ENCODE measurements at places on chromosomes 3 and 15.

DNA sequence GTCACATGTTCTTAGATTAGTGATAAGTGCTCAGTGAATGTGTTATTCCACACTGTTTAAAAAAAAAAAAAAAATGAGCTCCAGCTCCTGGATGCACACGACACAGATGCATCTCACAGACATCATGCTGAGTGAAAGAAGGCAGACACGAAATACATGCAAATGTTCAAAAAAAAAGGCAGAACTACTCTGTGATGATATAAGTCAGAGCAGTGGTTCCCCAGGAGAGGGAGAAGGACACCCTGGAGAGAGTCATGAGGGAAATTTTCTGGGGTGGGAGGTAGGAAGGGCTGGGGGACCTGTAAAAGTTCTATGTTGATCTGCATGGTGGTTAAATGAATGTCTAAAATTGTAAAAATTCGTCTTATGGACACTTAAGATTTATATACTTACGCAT, 4.3 kb downstream of the CSRNP1 start:
- DNase-seq: no peak

DNA sequence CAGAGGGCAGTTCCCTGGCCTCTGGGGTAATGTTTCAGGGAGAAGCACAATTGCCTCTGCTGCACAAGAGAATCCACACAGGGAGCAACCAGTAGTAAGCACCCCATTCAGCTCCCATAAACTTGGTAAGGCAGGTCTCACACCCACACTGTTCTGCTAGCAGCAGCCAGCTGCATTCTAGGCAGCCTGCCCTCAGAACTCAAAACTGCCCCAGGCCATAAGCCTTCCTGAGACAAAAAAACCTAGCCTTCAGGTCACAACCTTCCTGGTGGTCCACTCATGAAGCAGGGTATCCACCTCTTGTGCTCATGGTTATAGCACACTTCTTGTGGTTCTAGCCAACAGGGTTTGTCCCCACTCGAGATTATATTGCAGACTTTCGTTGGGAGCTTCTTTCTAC, 33.7 kb upstream of the ABI3BP start:
- no peak for DNase-seq

GRCh38 chr15:78625606-78626280, 4.9 kb upstream of the CHRNA3 start:
- no peak for DNase-seq

GRCh38 chr3:184405075-184406030, 25.5 kb downstream of the CHRD start:
- DNase-seq: no peak

DNA sequence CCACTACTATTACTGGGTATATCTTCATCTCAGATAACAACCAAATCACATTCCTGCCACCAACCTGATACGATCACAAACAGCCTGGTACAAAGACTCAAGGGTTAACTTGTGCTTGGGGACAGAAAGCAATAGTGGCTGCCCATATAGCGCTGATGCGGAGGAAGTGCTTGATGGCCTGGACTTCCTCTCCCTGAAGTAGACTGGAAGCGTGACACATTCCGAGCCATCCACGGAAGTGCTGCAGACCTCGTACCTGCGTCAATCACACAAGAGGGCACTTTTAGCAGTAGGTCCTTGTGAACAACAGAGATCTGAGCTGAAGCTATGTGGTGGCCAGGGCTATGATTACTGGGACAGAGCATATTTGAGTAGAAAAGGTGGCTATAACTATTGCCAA, 17.3 kb upstream of the C3orf62 start:
- no peak for DNase-seq

DNA sequence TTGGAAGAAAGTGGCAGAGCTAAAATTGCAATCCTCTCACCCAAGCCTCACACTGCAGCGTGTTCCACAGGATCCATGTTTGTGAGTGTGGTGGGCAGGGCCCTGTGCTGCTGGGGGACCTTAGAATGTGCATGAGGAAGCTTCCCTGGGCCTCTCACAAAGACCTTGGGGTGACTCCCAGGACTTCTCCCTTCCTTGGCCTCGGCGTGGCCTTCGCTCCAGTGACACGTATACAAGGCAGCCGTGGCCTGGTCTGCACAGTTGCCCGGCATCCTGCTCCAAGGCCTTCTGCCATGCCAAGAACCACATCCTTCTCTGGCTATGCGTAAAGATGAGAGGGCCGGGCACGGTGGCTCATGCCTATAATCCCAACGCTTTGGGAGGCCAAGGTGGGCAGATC, 196.4 kb downstream of the UACA start:
- DNase-seq: no peak

DNA sequence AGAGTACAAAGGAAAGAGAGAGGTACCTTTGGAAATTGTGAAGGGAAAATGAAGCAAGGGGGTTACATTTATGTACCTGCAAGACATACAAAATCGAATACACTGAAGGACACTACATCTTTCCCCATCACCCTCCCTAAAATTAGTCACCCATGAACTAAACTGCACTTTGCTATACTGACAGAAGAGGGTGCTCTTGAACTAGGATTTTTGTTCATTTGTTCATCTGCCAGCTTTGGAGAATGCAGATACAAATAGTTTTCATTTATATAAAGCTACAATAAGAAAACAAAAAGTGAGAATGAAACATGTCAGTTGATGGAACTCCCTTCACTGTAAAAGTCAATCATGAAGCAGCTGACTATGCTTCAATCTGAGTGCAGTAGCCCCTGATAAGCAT, 55.7 kb downstream of the PCCB start:
- no peak for DNase-seq

- DNase-seq: no peak
Observed at GRCh38 chr3:154131830-154132229, 10.6 kb downstream of the ARHGEF26 start.

DNA sequence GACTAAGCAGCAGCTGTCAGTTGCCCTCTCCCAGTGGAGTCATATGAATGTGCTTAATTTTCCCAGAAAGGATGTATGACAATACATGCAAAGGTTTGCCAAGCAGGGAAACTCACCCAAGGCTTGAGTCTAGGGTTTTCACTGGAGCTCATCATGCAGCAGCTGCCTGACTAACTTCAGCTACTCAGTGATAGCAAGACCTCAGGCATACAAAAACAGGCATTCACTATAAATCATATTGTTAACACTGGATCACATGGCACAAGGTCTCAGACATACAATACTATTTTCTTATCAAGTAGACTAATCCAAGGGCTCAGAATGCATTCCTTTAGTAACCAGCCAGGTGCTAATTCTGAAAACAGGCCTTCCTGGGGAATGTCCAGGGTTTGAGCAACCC, 85.0 kb upstream of the STAC start:
- no peak for DNase-seq

DNA sequence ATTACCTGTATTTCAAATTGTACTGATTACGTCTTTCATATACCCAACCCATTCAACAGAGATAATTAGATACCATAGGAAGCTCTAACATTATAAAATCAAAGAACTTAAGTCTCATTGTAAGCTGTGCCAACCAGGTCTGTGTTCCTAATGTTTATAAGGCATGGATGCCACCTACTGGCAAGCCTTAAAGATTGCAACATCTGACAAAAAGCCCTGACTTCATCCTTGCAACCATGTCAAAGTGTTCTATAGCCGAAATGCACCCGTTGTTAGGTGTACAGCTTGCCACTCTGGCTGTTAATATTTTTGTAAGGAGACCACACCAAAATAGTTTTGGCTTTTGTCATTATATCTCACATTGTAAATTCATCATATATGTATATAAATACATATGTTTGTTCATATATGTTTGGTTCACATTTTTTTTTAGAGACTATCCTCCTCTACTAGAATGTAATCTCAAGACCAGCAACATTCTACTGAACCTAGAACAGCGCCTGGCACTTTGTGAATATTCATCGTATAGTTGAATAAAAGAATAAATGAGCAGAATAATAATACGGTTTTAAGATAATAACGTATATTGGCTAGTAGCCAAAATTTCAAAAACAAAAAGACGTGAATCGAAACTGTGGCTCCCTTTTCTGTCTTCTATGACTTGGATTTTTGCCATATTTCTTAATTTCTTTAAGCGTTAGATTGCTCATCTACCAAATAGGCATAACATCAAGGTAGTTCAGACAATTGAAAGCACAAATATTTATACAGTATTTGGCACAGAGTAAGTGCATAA, 258.1 kb downstream of the TBL1XR1 start:
- DNase-seq: peak; percentile 2

DNA sequence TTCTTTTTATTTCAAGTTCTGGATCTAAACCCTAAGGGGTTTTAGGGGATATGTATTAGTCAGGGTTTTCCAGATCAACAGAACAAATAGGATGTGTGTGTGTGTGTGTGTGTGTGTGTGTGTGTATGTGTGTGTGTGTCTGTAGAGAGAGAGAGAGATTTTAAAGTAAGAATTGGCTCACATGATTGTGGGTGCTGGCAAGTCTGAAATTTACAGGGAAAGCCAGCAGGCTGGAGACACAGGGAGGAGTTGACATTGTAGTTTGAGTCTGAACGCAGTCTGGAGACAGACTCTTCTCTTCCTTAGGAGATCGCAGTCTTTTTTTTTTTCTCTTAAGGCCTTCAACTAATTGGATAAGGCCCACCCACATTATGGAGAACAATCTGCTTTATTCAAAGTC, 428.8 kb upstream of the TBL1XR1 start:
- no peak for DNase-seq

DNA sequence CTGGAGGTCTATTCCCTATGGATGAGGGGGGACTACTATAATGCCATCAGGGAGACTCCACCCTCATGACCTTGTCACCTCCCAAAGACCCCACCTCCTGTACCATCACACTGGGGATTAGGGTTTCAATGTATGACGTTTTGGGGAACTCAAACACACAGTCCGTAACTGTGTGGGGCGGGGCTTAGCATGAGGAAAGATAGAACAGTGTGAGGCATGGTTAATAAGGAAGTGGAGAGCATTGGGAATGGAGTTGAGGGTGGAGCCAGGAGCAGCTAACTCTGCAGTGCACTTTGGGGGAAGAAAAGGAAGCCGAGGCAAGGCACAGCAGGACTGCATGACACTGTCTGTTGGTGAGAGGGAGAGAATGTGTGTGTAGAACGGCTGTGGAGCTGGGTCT, 90.9 kb upstream of the AGBL1 start:
- no peak for DNase-seq

- DNase-seq: no peak
Observed at GRCh38 chr3:184796954-184797353, 15.0 kb upstream of the VPS8 start.

- no peak for DNase-seq
Observed at GRCh38 chr3:112013784-112014143, 15.0 kb downstream of the TAGLN3 start.

- DNase-seq: no peak
Observed at GRCh38 chr15:61749169-61749568, 311.1 kb downstream of the VPS13C start.

Data from stimulated activated CD8-positive, alpha-beta memory T cell treated with anti-CD3 and anti-CD28 coated beads, Interleukin-7, amount 100 ng/mL, for 1 hour (primary cell).